ENCODE measurements at places on chromosomes 16 and 17. TPM values are rescaled to one million over a fixed set of nuclear protein-coding genes. Genes with fewer than 3 reads are reported as not detected.
A peak's percentile ranks its signal among the peaks of the same experiment; 100 is the strongest.

The PRDM7 gene
- not detected for total RNA-seq

The TOP3A gene
- total RNA-seq: 50.0 TPM

DNA sequence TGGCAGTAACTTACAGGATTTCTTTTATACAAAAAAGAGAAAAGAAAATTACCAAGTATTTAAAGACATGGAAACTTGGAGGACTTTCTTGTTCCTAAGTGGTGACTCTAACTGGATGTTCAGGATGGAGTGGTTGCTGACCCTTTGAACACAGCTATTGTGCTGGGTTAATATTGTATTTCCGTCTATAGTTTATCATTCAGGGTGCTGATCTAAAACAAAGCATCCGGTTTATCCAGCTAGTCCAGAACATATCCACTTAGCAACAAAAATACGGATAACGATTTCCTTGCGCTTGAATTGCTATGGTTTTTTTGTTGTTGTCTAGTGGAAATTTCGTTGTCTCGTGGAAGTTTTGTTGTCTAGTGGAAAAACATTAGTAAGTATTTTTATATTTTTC lies 38.2 kb downstream of the SNTB2 start:
- no peak for DNase-seq

- peak; percentile 23 for DNase-seq
These were observed 7.9 kb upstream of the BAIAP2 start for GRCh38 chr17:81027038-81027437.

DNA sequence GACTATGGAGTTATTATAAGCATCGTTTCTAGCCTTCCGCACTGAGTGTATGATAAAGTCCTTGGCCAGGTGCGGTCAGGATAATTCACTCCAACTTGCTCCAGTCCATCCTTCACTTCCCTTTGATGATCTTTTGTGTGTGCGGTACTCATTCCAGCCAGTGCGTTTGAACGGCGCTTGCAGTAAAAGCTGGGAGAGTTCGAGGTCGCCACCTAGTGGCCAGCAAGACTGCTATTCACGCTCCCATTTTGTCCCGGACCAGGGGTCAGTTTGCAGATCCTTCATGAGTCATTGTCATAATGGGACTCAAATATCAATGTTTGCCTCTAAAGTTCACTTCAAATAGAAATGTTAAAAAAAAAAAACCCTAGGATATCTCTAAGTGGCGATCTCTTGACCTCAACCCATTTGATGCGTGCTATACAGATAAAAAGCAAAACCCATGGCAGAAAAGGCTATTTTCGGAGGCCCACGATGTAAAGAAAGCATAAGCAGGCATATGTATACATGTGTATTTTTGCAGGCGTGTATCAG lies 417.1 kb downstream of the TMEM114 start:
- DNase-seq: peak; percentile 3

- DNase-seq: peak; percentile 93
These were observed 23.1 kb downstream of the STAT5A start for GRCh38 chr17:42311240-42312034.

GRCh38 chr17:5200360-5200759 lies 8.7 kb upstream of the ZNF594 start:
- DNase-seq: no peak

- DNase-seq: no peak
These were observed 85.7 kb upstream of the NUDT7 start for GRCh38 chr16:77636615-77637014.
